ENCODE measurements at places on chromosomes 13 and 19.

DNA sequence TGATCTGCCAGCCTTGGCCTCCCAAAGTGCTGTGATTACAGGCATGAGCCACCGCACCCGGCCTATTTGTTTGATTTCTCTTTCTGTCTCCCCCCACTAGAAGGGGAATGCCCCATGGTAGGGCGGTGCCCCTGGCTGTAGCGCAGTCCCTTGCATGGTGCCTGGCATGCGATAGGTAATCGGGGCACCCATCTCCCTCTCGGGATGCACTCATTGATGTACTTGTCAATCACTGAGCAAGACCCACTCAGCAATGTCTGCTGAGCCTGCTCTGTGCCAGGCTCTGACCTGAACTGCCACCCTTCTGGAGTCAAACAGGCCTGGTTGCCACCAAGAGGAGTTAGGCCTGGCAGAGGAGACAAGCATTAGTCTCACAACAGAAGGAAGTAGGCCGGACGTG is 19.8 kb downstream of the DNM2 start:
- no peak for DNase-seq

- DNase-seq: no peak
Observed at GRCh38 chr13:32150794-32151193, 119.2 kb downstream of the FRY start.

DNA sequence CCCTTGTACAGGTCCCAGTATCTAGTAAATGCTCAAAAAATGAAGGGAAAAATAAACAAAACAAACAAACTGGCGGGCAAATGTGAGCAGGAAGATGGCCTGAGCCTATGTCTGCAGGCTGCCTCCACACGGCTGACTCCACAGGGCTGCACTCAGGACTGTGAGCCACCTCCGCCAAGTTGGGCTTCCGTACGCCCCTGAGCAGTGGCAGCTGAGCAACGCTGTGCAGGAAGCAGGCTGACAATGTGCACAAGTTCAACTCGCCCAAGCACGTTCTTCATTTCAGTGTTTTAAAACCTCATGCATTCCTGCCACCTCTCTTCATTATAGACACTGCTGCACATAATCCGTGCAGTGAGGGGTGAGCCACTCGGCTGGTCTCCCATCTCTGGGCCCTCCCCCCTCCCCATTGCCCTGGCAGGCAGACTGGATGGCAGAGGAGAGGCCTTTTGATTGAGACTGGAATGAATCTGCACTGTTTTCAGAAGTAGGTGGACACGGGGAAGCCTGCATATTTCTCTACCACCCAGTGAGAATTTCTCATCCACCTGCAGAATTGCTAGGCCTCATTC is 915.3 kb downstream of the UQCRFS1 start:
- no peak for DNase-seq

DNA sequence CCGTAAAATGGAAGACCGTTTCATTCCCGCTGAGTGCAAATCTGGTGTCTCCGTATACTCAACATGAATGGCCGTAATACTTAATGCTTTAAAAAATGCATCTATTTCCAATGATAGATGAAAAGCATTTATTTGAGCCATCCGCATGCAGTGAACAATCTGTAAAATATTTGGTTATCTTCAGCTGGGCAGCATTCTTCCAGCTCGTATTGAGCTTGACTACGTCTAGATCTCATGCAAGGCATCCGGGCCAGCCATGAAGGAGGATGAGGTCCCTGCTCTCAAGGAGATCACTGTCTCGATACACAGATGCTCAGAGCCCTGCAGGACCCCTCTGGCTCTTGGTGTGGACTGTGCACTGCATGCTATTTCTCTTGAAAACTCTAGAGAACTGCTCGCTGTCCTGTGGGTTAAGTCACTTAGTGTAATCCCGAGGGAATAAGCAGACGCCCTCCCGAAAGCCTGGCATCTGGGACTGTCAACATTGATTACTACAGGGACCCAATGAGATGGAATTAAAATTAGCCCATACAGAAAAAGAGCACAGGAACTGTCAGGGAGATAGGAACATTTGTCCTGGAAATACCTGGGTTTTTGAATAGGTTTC is 112.4 kb upstream of the RNF113B start:
- peak; percentile 100 for DNase-seq

DNA sequence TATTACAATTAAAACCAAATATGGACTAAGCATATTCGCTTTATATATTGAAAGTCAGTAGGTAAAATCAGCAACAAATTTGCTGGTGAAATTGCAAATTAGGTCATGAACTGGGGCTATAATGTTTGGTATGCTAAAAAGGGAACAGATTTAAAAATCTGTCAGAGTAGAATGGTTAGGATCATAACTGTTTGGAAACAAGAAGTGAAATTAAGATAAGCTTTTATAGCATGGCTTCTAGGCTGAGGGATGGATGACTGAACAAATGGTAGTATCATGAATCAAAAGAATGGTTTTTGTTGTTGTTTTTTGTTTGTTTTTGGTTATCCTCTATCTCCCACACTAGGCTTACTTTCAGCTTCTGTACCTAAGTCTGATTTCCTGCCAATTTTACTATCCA is 1090.4 kb downstream of the PCDH9 start:
- no peak for DNase-seq

- peak; percentile 34 for DNase-seq
Observed at GRCh38 chr13:110116072-110116487, 190.9 kb downstream of the COL4A1 start.

GRCh38 chr13:65943708-65944107 is 1286.4 kb downstream of the PCDH9 start:
- DNase-seq: no peak

- no peak for DNase-seq
Observed at GRCh38 chr13:25871389-25872125, 180.3 kb downstream of the SHISA2 start.

DNA sequence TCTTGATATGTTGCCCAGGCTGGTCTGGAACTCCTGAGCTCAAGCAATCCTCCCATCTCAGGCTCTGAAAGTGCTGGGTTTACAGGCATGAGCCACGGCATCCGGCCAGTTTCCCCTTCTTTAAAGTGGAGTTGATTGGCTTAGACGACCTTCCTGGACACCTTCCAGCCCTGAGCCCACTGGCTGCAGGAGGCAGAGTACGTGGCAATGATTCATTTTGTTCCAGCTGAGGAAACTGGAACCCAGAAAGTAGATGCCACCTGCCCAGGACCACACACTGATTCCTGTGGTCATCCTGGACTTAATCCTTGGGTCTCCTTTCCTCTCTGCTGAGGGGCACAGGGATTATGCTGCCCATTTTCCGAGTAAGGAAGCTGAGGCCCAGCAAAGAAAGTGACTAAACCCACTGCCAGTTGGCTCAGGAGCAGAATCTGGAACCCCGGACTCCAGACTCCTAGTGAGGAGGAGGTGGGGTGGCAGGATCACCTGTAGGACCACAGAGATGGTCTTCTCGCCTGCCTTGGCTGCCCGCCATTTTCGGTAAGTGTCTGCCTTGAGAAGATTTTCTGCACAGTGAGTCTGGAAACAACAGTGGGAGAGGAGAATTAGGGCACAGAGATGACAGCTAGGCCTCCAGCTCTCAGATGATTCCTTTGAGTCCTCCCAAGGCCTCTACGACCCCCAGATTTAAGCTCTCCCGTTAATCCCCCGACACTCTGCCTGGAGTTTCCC is 737 bp downstream of the XRCC1 start:
- DNase-seq: peak; percentile 70

DNA sequence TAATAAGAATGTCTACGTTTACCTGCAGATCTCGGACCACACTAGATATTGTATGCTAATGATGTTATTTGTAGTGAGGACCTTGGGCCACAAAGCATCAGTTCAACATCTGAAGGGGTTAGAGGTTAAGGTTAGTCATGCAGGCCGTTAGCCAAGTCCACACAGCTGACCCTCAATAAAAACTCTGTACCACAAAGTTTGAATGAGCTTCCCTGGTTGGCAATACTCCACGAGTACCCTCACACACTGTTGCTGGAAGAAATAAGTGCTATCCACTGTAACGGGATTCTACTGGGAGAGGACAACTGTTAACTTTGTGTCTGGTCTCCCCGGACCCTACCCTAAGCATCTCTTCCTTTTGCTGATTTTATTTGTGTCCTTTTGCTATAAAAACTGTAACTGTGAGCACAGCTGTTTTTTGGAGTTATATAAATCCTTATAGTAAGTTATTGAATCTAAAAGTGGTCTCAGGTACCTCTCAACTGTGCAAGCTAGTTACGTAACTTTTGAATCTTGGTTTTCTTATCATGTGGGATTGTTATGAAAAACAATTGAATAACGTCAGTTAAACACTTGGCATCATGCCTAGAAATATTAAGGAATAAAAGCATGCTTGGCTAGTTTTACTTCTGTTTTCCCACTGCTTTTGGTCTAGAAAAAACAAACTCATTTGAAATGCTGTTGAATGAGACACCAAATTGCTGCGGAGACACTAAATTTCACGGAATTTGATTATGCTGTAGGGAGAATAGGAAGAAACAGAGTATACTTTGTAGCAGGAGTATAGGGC is 181.5 kb downstream of the DNAJC3 start:
- no peak for DNase-seq
